ENCODE measurements at places on chromosomes 11 and 22.

DNA sequence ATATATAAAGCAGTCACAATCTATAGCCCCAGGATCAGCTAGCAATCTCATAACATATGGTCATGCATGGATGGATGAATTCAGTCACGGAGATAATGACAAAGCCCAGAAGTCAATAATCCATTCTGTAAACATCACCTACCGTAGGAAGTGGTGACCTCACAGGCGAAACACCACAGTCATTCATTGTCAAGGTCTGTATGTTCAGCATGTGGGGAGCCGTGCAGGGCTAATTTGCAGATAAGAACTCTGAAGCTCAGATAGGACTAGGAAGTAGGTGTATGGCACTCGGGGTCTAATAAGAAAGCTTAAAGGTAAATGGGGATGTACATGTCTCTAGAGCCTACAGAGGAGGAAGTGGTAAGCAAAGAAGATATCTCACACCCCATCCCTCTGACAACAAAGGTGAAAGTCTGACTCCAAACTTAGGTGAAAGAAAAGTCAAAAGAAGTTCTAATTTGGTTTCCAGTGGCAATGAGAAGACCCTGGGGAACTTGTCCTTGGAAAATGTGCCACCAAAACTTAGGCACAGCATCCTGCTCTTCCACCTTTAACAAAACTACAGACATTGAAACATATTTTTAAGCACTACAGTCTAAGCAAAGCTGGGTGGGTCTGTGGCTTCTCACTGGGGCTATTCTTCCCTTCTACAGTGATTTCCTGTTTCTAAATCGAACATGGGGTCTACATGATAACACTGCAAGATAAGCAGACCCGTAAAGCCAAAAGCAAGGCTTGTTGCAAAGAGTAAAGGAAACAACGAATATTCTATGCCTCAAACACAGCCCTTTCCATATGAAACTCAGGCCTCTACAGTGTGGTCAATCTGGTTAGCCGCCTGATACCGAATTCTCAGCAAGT lies 5.2 kb downstream of the CRTAM start:
- no peak for DNase-seq

DNA sequence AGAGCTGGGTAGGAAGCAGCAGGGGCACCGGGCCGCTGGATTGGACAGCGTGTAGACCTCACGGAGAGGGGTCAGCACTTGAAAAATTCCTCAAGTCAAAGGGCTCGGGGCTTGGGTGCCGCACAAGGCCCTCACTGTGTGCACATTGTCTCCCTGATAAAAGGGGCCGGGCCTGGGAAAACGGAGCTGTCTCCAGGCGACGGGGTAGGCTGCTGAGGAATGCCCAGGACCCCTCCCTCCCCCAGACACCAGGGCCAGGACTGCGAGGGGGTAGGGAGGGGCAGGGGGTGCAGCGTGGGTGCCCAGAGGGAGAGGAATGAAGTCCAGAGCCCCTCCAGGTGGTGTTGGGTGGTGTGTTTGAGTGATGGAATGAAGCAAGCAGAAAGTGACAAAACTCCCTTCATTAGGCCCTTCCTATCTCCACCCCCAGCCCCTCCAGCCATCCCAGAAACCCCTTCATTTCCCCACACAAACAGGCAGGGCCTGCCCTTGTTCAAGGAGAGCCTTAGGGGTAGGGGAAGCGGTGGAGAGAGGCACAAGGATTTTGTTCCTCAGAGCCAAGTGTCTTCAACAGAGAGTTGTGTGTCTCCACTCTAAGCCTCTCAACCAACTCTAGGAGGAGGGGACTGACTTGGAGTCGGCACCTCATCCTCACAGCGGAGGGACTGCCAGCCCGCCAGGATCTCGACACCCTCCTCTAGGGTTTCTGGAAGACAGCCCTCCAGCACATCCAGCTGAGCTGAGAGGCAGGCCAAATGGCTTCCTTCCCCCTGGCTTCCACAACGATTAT lies 63.9 kb downstream of the SYN3 start:
- DNase-seq, result peak; percentile 64

DNA sequence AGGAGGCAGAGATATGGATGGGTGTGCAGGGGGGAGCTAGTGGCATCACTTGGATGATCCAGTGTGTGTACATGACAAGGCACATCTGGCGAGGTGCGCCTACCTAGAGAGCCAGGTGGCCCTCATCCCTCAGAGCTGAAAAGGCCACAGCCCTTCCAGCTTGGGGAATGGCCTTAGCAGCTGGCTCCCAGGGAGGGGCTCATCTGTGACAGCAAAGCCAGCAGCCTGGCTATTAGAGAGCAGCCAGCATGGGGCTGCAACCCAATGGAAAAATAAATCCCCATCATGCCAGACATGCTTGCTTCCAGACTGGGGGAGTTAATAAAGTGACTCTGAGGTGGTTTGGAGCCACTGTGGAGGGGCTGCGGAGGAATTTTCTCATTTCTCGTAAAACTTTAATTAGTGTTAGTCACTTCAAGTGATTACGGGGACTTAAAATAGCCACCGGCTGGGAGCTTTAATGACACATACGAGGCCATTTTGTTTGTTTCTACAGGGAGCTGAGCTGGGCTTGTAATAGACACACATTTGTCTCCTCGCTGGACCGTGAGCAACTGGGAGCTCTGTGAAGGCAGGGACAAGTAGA lies 111.2 kb upstream of the ALX4 start:
- no peak for DNase-seq

DNA sequence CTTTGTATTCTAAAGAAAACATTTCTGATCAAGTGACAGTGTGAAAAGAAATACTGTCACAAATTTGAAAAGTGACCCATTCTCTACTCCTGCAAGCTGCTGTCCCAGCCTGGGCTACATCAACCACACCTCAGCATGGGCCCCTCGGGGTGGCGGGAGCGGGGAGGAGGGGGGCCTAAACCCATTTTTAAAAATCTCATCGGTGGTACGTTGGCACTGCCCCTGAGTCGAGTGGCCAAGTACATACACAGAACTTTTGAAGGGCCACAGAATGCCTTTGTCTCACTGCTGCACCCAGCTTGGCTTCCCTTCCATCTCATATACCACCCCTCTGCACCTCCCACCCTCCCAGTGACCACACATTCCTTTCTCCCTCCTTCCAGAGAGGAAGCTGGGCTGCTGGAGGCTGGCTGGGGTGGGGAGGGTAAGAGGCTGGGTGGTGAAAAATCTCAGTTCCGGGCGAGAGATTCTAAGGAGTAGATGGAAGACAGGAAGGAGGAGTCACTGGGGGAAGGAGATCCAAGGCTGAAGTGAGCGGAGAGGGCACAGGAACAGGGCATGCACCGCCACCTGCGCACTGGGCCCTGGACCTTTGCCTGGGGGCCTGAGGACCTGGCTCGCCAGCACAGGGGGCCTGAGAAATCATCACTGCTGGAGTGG lies 21.1 kb downstream of the FXYD6 start:
- DNase-seq, result no peak

DNA sequence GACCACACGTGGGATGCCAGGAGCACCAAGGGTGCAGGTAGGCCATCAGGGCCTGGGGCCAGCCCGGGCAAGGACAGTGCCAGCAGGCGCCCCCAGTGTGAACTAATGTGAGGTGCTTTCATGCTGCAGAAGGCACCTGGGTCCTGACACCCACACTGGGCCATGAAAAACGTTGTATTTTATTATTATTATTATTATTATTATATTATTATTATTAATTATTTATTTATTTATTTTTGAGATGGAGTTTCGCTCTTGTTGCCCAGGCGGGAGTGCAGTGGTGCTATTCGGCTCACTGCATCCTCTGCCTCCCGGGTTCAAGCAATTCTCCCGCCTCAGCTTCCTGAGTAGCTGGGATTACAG lies 1267.3 kb downstream of the BRD1 start:
- DNase-seq, result no peak

DNA sequence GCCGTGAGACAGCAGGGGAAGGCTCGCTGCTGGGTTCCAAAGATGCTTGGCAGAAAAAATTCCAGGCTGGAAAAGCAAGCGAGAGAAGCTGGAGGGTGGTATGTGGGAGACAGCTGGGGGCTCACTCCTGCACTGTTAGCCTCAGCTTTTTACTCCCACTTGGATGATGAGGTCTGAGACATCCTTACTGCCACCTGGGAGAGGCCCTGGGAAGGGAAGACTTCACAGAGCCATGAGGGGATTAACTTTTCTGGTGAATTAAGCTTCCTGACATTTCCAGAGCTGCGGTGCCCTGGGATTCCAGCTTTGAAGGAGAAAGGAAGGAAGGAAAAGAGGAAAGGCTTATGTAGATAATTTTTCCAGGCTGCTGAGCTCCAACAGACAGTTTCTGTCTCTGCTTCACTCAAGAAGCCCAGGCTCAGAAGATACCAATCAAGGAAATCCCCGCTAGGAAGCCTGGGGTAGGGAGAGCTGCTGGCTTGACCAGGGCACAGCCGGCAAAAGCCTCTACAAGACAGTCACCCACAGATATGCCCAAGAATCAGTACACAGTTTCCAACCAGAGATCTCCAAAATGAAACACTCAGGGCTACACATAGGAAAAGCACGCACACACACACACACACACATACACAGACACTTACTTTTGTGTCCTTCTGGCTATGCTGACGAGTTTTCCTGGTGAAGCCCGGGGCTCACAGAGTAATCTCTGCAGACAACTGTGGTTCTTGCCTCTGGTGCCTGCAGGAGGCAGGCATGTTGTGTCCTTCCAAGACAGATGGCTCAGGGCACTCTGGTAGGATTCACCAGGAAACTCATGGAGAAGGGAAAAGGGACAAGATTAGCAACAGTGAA lies 907 bp downstream of the MCHR1 start:
- DNase-seq, result no peak

DNA sequence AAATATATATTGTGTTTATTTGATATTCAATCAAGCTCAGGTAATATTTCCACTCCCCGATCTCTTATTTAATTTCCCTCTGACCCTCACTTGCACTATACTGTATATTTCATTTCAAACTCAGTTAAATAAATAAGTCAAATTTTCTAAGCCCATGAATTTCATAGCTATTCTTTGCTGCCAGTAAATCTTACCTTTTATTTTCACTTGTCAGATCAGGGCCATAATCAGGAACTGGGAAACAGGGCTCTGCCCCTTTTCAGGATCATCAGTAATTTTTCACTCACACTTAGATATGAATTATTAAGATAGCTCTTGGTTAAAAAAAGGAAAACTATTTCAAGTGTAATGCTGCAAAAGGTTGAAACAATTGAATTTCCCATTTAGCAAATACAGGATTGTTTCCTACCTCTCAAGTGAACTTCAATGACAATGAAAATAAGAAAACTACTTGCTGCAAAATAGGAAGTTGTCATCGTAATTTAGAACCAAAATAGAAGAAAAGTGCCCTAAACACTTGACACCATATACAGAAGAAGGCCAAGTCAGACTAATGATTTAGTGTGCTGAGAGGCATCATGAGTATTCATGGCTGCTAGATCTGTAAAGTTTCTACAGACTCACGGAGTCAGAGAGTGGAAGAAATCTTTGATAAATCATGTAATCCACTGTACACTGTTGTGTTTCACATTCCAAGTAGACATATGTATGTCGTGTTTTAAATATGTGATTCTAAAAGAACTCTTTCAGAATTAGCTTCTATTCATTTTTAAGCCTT lies 316.8 kb upstream of the CNTN5 start:
- no peak for DNase-seq

DNA sequence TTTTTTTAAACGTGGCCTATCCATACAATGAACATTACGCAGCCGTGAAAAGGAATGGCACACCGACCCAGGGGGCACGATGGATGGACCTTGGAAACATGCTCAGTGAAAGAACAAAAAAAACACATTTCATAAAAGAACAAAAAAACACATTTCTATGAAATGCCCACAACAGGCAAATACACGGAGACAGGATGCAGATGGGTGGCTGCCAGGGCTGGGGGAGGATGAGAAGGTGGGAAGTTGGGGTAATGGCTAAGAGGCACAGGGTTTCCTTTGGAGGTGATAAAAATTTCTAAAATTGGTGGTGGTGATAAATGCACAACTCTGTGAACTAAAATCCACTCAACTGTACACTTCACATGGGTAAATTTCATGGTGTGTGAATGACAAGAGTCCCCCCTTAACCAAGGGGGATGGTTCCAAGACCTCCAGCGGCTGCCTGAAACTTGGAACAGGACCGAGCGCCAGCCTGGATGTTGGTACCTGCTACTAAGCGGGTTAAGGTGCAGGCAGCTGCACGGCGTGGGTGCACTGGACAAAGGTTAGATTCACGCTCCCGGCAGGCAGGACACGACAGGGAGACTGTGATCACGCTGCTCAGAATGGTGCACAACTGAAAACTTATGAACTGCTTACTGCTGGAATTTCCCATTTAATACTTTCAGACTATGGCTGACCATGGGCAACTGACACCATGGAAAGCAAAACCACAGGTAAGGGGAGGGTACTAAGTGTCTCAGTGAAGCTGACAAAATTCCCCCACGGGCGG lies 16.5 kb downstream of the BRD1 start:
- no peak for DNase-seq

DNA sequence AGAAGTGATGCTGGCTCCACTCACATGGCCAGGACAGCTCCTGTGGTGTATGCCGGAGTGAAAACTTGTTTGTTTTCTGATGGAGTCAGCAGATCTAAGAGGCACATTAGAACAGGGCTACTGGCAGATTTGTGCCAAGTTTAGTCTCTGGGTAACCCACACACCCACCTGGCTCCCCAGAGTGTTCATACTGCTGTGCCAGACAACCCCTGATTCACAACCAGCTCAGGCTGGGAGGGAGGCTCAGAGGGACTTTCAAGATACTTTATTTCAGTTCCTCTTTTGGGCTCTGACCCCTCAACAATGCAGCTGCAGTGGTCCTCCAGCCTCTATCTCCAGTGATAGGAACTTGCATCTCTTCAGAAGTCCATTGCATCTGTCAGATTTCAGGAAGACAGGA lies 8.5 kb downstream of the NTM start:
- DNase-seq, result no peak

DNA sequence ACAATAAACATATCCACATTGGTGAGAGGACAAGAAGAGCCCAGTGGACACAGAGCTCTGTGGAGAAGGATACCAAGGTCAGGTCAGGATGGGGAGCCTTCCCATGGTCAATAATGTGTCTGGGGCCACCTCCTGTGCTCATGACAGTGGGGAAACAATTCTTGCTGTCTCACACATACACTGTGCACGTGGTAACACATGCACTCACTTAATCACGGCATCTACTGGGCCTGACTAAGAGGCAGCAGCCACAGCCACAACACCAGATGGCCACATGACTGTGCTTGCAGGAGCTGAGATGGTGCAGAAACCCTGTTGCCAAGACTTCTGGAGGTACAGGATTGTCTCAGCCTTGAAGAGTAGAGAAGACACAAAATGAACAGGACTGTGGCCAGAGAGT lies 28.6 kb downstream of the C22orf42 start:
- no peak for DNase-seq

DNA sequence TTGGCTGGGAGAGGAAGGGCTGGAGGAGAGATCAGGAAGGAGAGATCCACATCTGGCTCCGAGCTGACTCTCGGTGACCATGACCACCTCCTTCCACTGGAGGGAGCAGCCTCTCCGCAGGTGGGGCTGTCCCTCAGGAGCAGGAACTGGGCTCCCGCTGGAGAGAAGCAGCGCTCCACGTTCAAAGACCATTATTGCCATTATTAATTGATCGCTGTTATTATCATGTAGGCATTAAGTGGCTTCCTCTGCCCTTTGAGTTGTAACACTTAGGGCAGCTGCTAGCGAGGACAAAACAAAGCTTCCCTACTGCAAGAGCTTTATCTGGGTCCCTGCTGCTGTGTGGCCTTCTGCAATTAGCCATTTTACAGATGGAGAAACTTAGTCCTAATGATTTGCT lies 251.9 kb downstream of the ST3GAL4 start:
- DNase-seq, result no peak

- DNase-seq, result no peak
These were observed 60.6 kb upstream of the TCF20 start for GRCh38 chr22:42331014-42331413.

GRCh38 chr11:87437133-87437843 lies 399.6 kb downstream of the TMEM135 start:
- no peak for DNase-seq
